Neural crest cell (in vitro differentiated cells): ENCODE measurements at places on chromosomes 6 and 20. TPM values are rescaled to one million over a fixed set of nuclear protein-coding genes. Genes with fewer than 3 reads are reported as not detected.
A peak's percentile ranks its signal among the peaks of the same experiment; 100 is the strongest.

- no peaks in the 10 kb centered on the region for H3K27me3 ChIP-seq
- no peak overlapping the region for H3K4me3 ChIP-seq
- H3K36me3 ChIP-seq, result peaks cover 8% of the 10 kb centered on the region
- no peaks in the 10 kb centered on the region for H3K4me1 ChIP-seq
- DNase-seq, result no peak
- H3K27ac ChIP-seq, result no peak overlapping the region
Measured at GRCh38 chr6:143123081-143123480, 62.4 kb downstream of the AIG1 start.

- no peak for DNase-seq
- H3K4me1 ChIP-seq, result no peaks in the 10 kb centered on the region
- H3K4me3 ChIP-seq, result no peak overlapping the region
- no peaks in the 10 kb centered on the region for H3K36me3 ChIP-seq
- no peaks in the 10 kb centered on the region for H3K27me3 ChIP-seq
- H3K27ac ChIP-seq, result no peak overlapping the region
Measured at GRCh38 chr6:61887423-61887822, 398.6 kb downstream of the KHDRBS2 start.

The CEP85L gene
- 16.8 and 18.1 TPM in 2 replicates for total RNA-seq

GRCh38 chr6:113340371-113340770 lies 516.8 kb upstream of the MARCKS start:
- peaks cover 4% of the 10 kb centered on the region for H3K4me1 ChIP-seq
- H3K4me3 ChIP-seq, result no peak overlapping the region
- H3K36me3 ChIP-seq, result peaks cover 6% of the 10 kb centered on the region
- H3K27me3 ChIP-seq, result no peaks in the 10 kb centered on the region
- DNase-seq, result no peak

DNA sequence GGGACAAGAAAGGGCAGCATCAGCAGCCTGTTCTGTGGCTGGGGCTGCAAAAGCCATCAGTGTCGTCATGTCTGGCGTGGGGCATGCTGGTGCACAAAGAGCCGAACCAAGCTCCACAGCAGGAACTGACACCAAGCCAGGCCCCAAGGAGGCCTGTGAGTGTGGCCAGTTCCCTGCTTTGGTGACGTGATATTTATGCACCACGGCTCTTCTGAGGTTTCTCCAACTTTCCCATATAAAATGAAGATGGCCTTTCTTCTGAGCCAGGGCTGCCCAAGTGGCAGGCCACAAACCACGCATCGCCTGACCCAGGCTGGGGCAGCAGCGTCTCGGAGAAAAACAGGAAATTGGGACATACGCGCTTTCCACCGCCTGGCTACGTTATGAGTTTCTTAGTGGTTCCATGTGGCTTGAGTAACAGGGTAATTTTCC lies 109.9 kb downstream of the RIN2 start:
- H3K4me3 ChIP-seq, result no peak overlapping the region
- H3K36me3 ChIP-seq, result peaks cover 9% of the 10 kb centered on the region
- H3K27ac ChIP-seq, result no peak overlapping the region
- no peaks in the 10 kb centered on the region for H3K4me1 ChIP-seq

DNA sequence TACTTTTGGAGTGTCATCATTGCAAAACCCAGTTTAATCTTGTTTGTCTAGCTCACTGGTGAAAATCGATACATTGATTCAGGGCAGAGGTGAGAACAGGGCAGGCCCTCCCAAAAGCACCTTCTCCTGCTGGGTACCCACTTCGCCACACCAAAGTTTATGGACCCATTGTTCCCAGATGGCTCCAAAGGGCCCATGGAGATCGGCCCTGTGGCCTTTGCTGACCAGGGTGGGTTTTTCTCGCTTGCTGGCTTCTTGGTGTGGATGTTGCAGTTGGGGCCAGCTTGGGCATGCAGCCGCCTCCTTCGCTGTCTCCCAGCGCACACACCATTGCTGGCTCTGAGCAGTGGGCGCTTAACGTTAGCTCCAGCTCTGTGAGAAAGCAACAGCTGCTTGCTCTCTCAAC lies 178.1 kb upstream of the PDE10A start:
- no peak overlapping the region for H3K27ac ChIP-seq
- peaks cover 29% of the 10 kb centered on the region for H3K4me1 ChIP-seq
- H3K27me3 ChIP-seq, result peaks cover 2% of the 10 kb centered on the region
- peaks cover 3% of the 10 kb centered on the region for H3K36me3 ChIP-seq

The CST5 gene
- not detected in 2 replicates for total RNA-seq

DNA sequence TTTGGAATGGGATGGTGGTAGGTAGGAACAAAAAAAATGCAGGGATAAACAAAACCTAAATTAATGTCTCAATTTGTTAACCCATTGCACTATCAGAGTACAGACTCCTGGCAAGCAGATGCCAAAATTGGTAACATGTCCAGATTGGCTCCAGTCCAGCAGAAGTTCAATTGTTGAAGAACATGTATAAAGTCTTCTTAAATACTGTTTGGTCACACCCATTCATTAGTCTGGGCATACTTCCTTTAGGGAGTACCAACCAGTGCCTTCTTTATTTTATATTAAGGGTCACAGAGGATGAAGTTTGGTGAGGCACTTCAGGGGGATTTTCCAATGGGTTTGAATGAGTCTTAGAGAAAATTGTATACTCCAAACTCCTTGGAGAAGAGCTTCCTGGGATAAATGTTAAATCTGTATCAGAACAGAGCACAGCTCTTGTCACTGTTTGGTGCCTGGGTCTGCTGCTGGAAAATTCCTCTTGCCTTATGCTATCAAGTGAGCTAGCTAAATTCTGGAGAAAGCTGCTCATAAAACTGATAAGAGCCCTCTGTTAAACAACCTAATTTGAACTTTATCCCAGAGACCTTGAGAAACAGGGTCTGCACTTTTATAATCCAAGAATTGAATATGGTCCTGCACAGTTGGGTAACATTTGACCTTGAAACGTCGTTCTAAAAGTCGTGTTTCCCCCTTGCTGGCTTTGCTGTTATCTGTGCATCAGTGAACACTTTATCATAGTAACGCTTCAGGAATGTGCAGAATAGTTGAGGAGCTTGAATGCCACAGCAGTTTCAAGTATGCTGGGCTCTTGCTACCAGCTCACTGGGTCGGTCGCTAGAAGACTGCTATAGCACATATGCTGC lies 334.1 kb upstream of the CITED2 start:
- no peaks in the 10 kb centered on the region for H3K36me3 ChIP-seq
- H3K27ac ChIP-seq, result peak overlapping the region; percentile 46
- no peaks in the 10 kb centered on the region for H3K27me3 ChIP-seq
- no peak for DNase-seq
- H3K4me1 ChIP-seq, result peaks cover 32% of the 10 kb centered on the region
- H3K4me3 ChIP-seq, result peak overlapping the region; percentile 2

The TPBG gene
- total RNA-seq, result 21.4 and 22.5 TPM in 2 replicates

DNA sequence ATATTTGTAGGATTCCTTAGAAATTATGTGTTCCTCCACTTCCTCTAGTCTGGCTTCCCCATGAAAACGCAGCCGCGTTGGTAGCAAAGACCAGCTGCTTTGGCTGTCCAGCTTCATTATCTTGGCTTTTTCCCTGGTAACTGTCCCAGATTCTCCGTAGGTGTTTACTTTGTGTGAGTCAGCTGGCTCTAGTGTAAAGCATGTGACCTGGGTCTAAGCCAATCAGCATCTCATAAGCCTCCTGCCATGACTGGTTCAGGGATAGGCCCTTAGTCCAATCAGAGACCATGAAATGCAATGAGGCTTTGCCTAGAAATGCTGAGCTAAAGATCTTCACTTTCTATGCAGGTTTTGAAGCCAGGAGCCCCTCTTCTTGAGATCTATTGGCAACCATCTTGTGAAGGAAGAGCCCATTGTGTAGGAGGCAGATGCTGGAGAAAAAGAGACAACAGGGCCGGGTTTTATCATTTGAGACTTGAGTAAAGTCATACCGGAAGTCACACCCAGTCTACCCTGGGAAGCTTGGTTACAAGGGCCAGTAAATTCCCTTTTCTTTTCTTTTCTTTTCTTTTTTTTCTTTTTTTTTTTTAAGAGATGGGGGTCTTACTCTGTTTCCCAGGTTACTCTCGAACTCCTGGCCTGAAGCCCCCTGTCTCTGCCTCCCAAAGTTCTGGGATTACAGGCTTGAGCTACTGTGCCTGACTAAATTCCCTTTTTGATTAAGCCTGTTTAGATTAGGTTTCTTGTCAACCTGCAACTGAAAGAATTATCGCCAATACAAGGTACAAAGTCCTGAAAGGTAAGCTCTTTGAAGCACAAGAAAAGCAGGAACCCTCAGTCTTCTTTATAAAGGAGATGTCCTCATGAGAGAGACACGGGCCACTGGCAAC lies 256.5 kb upstream of the RREB1 start:
- H3K27me3 ChIP-seq, result peaks cover 2% of the 10 kb centered on the region
- no peak for DNase-seq
- no peak overlapping the region for H3K27ac ChIP-seq

DNA sequence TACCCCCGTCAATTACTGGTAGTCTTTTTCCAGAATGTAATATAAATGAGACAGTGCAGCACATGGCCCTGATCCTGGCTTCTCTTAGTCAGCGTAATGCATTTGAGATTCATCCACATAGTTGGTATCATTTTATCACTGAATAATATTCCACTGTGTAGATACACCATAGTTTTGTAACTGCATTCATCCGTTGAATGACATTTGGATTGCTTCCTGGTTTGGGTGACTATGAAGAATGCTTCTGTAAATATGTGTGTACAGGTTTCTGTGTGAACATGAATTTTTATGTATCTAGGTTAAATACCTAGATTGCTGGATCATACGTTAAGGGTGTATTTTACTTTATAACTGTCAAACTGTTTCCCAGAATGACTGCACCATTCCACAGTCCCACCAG lies 62.6 kb upstream of the STMND1 start:
- no peaks in the 10 kb centered on the region for H3K4me1 ChIP-seq
- no peaks in the 10 kb centered on the region for H3K36me3 ChIP-seq
- no peak overlapping the region for H3K4me3 ChIP-seq
- no peak for DNase-seq
- H3K27me3 ChIP-seq, result peaks cover 5% of the 10 kb centered on the region

The C6orf15 gene
- total RNA-seq, result not detected in 2 replicates

DNA sequence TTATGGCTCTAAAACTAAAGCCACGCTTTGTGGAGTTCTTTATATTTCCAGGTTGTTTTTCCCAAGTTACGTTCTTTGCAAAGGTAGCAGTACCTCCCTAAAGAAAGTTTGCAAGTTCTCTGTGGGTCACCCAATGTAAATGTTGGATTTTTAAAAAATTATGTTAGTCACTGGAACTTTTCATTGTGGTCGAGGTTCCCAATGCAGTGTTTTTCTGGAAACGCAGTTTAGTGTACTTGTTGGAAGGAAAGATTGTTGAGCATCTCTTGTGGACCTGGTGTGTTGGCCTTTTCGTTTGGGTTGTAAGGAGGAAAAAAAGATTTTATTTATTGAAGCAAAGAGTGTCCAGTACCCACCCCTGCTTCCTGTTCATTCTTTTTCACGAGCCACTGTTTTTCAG lies 1.4 kb downstream of the TOP1 start:
- peak overlapping the region; percentile 96 for H3K4me3 ChIP-seq
- no peak for DNase-seq
- peaks cover 62% of the 10 kb centered on the region for H3K4me1 ChIP-seq
- no peaks in the 10 kb centered on the region for H3K27me3 ChIP-seq

The PM20D2 gene
- 16.1 and 16.5 TPM in 2 replicates for total RNA-seq

The PLEKHG1 gene
- total RNA-seq, result 25.7 and 27.6 TPM in 2 replicates

The FGD2 gene
- not detected in 2 replicates for total RNA-seq

GRCh38 chr6:112439432-112439831 lies 92.3 kb downstream of the RFPL4B start:
- H3K36me3 ChIP-seq, result no peaks in the 10 kb centered on the region
- no peak overlapping the region for H3K4me3 ChIP-seq
- DNase-seq, result no peak
- H3K4me1 ChIP-seq, result peaks cover 17% of the 10 kb centered on the region
- no peaks in the 10 kb centered on the region for H3K27me3 ChIP-seq

DNA sequence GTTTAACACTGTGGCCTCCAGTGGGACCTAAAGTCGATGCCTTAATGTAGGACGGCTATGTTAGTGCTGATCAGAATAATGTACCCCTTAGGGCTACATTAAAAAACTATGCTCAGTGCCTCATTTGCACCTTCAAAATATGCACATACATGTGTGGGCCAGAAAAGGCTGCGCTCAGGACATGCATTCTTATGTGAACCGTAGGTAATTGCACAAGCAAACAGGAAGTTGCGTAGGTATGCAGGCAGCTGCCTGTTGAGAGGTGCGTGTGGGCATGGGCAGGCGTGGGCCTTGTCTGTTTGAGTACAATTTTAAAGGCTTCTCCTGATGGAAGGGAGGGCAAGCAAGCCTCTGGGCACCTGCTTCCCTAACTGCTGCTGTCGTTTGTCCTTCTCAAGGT lies 116.2 kb upstream of the JAG1 start:
- no peak for DNase-seq
- H3K4me3 ChIP-seq, result no peak overlapping the region
- no peak overlapping the region for H3K27ac ChIP-seq
- H3K27me3 ChIP-seq, result no peaks in the 10 kb centered on the region
- H3K36me3 ChIP-seq, result no peaks in the 10 kb centered on the region

DNA sequence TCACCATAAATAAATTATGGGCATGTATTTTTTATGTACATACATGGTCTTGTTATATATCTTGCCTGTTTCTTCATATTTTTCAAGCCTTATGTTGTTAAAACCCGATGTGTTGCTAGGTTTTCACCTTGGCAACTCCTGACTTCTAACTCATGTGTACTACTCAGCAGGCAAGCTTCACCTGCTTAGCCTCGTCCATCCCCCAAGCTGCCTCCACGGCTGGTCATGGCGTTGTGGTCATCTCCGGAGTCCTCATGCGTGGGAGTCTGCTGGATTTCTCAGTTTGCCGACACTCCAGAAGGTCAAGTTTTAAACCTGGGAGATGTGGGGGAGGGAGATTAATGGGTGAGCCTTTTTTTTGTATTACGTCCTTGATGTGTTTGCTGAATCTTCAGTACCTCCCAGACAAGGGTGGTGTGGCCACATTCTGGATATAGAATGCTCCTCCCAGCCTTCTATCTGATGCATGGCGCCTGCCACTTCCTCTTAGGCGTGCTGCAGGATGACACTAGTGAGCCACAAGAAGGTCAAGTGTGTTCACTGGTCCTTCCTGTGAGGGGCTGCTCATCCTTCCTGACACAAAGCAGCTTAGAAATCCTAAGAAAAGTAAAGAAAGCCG lies 26.6 kb upstream of the EDN3 start:
- no peak for DNase-seq
- no peak overlapping the region for H3K27ac ChIP-seq
- H3K4me3 ChIP-seq, result no peak overlapping the region
- peaks cover 24% of the 10 kb centered on the region for H3K4me1 ChIP-seq
- H3K36me3 ChIP-seq, result no peaks in the 10 kb centered on the region
- H3K27me3 ChIP-seq, result peaks cover 11% of the 10 kb centered on the region

GRCh38 chr6:42331019-42331418 lies 113.4 kb upstream of the MRPS10 start:
- H3K4me3 ChIP-seq, result no peak overlapping the region
- no peak overlapping the region for H3K27ac ChIP-seq
- H3K36me3 ChIP-seq, result no peaks in the 10 kb centered on the region
- no peaks in the 10 kb centered on the region for H3K27me3 ChIP-seq

The HNF4A gene
- not detected in 2 replicates for total RNA-seq

The METTL24 gene
- total RNA-seq, result 3.6 and 4.7 TPM in 2 replicates

The LPIN3 gene
- 1.8 and 3.0 TPM in 2 replicates for total RNA-seq

GRCh38 chr6:24408719-24409410 lies 6.1 kb downstream of the MRS2 start:
- H3K4me3 ChIP-seq, result no peak overlapping the region
- H3K36me3 ChIP-seq, result peaks cover 17% of the 10 kb centered on the region
- peaks cover 18% of the 10 kb centered on the region for H3K4me1 ChIP-seq
